ENCODE measurements at places on chromosomes 5 and 9.

GRCh38 chr5:143585970-143586369, 182.5 kb upstream of the NR3C1 start:
- DNase-seq, result no peak

DNA sequence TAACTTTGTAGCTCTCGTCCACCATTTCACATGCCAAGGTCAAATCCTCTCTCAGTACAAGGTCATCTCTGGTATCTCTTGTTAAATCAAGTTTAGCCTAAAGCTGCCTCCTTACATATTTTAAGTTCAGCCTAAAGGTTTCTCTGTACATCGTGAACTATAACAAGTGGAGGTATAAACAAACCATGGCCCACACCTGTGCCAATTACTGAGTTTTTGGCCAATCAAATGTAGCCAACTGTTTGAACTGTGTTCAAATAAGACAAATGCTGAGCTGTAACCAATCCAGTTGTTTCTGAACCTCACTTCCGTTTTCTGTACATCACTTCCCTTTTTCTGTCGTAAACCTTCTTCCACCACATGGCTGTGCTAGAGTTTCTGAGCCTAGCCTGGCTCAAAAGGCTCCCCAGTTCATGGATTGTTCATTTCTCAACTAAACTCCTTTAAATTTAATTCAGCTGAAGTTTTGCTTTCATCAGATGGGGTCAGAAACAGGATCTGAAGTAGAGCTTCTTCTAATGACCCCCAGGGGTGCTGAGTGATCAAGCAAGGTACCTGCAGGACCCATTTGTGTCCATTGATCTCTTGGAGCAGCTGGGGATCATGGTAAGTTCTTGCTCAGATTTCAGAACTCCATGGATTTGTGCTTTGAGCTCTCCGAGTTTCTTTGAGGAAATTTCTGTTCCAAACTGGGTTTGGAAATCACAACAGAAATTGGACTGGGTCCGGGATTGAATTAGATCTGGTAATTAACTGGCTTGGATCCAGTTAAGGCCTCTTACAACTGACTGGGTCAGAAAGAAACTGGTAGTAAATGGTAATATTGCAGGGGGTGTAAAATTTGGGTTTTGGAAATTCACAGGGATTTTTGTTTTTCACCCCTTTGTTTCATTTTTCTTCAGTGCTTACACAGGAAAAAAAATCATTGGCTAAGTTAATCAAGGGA, 11.0 kb upstream of the NANS start:
- no peak for DNase-seq

DNA sequence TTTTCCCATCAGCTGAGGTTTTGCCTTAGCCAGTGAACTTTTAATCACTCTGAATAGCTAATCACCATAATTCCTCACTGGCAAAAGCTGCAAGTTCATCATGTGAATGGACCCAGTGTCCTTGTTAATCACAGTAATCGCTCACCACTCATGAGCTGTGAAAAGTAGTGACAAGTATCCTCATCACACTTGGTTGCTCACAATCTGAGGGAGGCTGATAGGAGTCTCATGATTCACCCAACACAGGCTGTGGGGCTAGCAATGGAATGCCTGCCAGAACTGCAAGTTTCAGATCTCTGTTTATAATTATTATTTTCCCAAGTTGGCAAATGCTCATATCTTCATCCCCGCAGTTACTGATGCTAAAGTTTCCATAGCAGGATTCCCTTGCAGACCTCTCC, 467.2 kb downstream of the KIF4B start:
- no peak for DNase-seq

GRCh38 chr9:35945341-35946018, 12.5 kb downstream of the OR2S2 start:
- peak; percentile 95 for DNase-seq

DNA sequence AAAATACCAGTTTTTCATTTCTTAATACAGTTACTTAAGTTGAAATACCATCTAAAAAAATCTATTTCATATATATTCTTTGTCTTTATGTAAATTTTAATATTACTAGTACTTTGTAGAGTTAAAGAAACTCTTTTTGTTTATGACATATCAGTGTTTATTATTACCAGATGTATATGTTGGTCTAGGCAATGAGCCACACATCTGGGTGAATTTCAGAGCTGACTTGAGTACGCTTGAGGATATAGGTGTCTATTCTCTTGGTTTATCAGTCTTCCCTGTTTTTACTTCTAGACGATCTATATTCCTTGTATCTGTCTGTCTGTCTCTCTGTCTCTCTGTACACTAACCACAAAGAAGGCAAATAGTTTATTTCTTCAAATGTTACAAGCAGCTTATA, 2.9 kb downstream of the SMAD5 start:
- DNase-seq, result no peak

DNA sequence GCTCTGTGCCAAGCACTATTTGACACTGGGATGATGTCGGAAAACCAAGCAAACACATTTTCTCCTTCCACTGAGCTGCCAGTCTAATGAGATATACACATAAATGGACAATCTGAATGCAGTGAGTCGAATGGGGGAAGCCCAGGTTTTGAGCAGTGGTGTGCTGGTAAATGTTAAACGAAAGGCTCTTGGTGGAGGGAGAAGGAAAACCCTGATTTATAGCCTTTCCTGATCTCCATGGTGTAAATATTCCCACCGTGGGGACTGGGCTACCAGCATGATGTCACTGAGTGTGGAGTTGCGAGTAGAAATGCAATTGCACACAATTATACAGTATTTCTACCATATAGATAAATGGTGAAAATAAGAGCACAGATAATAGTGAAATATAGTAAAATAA, 5.0 kb upstream of the GSN start:
- no peak for DNase-seq

GRCh38 chr9:134487066-134487710, 154.4 kb upstream of the COL5A1 start:
- DNase-seq, result peak; percentile 67

- DNase-seq, result no peak
Observed at GRCh38 chr5:175842951-175843793, 28.2 kb upstream of the CPLX2 start.

GRCh38 chr5:55303238-55303690, 4.2 kb downstream of the DHX29 start:
- DNase-seq, result no peak

DNA sequence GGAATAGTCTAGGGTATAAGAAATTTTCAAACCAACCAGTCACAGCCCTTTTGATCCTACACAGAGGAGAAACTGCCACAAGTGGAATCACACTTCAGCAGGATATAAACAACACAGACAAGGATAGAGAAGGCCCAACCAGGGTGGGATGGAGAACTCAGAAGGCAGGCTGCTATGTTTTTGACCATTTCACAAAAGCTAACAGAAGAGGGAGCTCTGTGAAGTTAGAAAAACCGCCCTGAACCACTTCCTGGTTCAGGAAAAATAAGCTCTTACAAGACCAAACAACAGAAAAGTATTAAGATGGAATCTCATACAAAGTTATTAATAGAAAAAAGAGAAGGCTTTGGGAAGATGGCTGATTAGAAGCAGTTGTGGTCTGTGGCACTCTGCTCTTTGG, 960 bp upstream of the IFNB1 start:
- no peak for DNase-seq

GRCh38 chr9:107700847-107701246, 211.3 kb upstream of the KLF4 start:
- no peak for DNase-seq

DNA sequence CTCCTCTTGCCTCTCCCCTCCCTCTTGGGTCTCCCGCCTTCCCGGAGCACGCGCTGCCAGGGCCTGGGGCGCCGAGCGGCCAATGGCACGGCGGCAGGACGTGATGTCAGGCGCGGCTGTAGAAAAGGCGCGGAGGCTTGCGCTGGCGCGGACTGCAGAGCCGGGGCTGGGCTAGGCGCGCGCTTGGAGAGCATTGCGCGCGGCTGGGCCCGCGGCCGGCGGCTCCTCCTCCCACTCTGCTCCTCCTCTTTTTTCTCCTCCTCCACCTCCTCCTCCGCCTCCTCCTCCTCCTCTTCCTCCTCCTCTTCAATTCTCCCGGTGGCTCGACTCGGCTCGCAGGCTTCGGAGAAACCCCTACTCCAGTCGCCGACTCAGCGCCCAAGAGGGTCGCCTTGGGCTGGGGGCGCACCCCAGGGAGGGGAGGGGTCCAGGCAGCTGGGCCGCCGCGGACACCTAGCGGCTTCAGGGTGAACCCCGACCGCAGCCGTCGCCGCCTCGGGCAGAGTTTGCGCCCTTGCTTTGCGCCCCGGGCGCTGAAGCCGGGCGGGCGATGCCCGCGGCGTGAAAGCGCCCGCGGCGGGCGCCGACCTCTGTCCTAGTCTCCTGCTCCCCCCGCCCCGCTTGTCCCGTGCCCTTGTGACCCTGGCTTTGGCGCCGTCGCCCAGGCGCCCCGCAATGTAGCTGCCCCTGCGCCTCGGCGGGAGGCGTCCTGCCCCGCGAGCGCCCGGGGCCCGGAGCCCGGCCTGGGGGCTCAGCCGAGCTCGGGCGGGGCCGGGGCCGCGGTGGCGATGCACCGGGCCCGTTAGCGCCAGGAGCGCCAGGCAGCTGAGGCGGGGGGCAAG, at the start of gene LHX2:
TSS of gene LHX2 (plus strand) at position 309 of the 842 bp plus-strand sequence. CDS start 581 bp downstream, outside the sequence.
- peak; percentile 85 for DNase-seq
